Suppressor macrophage treated with lipopolysaccharide for 1 hour (primary cell): ENCODE measurements at places on chromosomes 11 and 22.
A peak's percentile ranks its signal among the peaks of the same experiment; 100 is the strongest.

GRCh38 chr22:35008213-35008612 lies 57.7 kb upstream of the ISX start:
- no peak for DNase-seq

DNA sequence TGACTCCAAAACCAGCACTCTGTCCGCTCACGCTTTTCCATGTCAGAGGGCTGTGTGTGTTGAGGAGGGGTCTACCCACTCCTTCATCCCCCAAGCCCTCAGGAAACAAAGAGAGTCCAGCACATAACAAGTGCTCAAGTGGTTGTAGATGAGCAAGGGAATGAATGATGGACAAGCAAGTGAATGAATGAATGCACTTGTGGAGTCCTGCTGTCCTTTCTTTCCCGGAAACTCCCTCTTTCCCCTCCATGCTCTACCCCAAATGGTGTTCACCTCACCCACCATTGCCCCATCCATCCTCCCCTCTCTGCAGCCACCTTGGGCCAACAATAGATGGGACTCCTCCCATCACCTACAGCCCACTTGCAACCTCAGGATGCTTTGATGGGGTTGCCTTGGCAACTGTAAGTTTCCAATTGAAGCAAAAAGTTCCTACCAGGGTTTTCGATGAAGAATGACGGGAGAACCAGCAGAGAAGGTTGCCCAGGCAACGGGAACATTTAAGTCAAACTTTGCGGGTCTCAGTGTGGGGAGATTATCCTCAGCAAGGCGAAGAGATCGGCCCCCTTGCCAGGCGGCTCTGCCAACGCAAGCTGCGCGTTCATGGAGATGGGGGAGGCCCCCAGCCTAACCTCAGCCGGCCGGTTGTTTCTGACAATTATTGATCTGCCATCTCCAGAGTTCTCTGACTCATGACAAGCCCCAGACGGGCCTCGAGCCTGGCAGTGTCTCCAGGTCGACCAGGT lies 51.1 kb downstream of the MCM5 start:
- DNase-seq: no peak

GRCh38 chr11:88174709-88175568 lies at the start of gene RAB38:
RAB38 (minus strand) TSS chr11:88175443; CDS start chr11:88175384, 59 bp downstream.
- peak; percentile 92 for DNase-seq

DNA sequence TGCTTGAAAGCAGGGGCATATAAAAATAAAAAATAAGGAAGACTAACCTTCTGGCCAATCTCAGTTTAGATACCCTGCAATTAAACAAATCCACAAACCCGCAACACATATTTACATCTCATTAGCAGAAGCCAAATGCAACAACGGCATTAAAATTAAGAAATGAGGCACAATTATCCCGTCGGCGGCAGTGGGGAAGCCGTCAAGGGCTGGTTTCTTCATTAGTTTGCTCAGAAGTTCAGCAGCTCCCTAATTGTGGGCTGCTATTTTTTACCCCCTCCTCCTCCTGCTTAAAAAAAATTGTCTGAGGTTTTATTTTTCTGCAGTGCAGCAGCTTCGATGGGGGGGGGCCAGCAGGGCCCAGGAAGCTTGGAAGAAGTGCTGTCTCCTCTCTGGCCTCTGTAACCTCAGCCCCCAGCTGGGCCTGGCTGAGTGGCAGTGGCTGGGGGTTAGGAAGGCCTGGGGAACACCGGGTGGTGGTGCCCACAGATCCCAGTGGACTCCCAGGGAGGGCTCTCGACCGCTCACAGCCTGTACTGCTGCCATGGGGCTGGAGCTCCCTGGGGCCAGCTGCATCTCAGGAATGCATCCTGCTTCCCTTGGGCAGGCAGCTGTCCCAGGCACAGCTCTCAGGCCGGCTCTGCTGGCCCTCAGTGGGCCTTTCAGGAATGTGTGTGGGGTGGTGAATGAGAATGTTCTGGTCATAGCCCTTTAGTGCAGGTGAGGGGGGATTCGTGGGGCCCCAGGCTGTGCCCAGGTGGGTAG lies 148.7 kb upstream of the B3GAT1 start:
- no peak for DNase-seq

DNA sequence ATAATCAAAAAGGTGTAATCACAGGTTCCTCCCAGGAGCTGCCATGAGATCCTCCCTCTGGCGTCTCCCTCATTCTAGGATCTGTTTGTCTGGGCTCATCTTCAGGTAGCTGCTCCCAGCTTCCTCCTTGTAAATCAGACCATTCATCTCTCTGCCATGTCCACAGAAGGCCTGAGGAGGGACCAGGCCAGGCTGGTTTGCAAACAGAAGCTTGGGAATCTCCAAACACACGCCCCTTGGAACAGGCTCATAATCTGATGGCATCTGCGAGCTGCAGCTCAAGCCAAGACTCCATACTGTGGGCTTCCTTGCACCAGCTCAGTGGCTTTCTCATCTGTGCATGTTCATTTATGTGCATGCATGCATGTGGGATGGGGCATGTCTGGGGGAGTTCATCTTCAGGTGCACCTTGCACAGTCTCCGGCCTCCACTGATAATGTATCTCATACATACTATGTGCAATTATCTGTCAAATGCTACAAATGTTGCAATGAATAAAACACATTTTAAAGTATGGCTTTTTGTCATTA lies 134.9 kb downstream of the NXPE2 start:
- DNase-seq: no peak

DNA sequence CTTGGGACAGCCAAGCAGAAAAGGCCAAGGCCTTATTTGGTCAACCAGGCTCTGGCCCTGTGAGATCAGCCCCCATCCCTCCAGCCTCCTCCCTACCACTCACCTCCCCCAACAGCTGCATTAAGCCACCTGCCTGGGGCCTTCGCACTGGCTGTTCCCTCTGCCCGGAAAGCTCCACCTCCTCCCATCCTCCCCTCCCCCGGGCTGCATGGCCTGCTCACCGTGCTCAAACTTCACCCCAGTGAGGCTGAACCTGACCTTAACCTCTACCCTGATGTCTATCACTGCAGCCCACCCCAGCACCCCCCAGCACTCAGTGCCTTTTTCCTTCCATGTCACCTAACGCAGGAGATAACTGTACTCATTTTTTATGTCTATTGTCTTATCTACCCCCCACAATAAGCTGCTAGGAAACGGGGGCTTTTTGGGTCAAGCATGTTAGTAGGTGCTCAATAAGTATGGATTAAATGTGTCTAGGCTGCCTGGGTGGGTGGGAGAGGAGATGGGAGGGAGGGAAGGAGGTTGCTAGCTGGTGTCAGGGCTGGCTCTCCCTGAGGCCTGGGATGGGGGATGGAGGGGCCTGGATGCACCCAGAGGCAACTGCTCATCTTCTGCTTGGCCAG lies 912 bp downstream of the PTPRCAP start:
- no peak for DNase-seq

DNA sequence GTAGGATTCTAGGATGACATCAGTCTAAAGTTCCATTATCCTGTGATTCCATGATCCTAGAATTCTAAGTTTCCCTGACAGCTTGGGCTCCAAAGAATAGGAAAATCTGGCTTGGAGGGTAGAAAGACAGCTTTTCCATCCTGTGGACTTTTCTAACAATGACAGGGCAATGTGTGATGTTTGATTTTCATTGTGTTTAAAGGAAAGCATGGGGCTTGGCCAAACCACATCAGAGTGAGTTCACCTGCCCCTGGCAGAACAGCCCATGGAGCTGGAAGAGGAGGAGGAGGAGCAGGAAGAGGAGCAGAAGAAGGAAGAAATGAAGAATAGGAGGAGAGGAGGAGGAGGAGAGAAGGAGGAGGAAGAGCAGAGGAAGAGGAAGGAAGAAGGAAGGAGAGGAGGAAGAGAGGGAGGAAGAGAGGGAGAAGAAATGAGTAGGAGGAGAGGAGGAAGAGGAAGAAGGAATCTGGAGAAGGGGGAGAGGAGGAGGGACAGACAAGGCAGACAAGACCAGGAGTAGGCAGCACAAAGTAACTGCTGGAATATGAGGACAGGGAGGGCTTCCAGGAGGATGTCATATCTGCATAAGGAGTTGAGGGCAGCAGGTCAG lies 53.1 kb upstream of the WNT11 start:
- no peak for DNase-seq

GRCh38 chr11:101061606-101062005 lies 68.0 kb downstream of the PGR start:
- no peak for DNase-seq

GRCh38 chr22:22678970-22679369 lies 34.6 kb downstream of the GGTLC2 start:
- DNase-seq: no peak

DNA sequence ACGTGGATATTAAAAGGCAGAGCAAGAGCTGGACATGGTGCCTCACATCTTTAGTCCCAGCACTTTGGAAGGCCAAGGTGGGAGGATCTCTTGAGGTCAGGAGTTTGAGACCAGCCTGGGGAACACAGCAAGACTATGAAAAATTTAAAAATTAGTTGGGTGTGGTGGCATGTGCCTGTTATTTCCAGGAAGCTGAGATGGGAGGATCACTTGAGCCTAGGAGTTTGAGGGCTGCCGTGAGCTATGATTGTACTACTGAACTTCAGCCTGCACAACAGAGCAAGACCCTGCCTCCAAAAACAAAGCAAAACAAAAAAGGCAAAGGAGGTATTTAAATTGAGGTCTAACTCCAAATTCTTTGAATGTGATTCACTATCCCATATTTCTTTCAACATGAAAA lies 23.5 kb downstream of the RDX start:
- no peak for DNase-seq

DNA sequence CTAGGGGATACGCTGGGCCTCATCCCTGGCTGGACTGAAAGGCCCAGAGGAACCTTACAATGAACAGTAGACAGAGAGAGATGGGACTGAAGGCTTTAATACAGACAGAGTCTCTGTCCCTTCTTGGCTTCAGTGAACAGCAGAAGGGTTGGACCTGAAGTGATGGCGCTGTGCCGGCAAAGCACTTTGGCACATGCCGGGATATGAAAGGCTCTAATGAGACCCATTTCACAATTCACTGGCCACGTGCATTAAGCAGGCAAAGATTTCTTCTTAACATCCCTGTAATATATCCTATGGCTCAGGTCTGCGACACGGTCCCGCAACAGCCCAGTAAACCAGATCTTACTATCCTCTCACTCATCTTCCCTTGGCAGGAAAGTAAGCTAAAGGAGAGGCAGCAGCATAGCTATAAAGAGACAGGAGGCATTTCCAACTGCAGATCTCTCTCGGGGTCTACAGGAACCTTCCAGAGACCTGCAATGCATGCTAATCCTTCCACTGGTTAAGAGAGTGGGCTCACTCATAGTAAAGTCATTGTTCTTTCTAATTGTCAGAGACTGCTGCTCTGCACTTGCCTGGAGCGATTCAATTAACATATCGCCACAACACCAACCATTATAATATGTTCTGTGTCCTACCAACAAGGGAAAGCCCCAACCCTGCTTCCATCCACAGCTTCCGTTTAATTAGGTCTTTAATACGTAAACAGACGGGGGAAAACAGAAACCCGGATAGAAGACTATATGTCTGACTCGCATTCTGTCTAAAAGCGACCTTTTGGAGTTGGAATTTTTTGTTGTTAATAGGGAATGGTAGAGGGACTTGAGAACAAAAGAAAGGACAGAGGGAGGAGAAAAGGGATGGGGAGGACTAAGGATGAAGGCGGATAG lies 1179.0 kb downstream of the LRRC4C start:
- DNase-seq: no peak

DNA sequence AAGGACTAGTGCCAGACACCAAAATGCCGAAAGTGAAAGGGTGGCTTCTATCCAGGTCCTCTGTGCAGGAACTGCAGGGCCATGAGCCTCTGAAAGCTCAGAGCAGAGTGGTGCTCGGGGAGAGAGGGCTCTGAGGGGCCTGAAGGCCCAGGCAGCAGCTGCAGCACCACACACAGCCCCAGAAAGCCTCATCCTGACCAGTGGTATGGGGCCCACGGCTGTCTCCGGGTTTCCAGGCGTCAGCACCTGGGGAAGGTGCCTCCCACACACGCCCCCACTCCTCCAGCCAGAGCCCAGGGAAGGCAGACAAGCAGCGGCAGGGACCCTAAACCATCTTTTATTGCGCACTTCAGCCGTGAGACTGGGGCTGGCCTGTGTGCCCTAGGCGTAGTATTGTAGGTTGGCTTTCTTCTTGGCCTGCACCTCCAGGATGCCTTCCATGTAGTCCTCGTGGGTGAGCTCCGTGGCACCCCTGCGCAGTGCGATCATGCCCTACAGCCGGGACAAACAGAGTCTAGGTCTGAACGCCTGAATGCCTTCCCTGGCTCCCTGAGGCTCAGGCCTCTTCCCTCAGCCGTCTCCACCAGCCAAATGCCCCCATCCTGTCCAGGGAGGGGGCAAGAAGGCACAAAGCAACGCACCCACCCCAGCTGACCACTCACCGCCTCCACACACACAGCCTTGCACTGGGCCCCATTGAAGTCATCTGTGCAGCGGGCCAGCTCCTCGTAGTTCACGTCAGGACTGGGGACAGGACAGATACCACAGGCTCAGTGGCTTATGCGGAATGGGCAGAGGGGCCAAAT lies 7.6 kb downstream of the PSMC3 start:
- no peak for DNase-seq

GRCh38 chr11:32438866-32439489 lies 3.6 kb upstream of the WT1 start:
- DNase-seq: peak; percentile 27

DNA sequence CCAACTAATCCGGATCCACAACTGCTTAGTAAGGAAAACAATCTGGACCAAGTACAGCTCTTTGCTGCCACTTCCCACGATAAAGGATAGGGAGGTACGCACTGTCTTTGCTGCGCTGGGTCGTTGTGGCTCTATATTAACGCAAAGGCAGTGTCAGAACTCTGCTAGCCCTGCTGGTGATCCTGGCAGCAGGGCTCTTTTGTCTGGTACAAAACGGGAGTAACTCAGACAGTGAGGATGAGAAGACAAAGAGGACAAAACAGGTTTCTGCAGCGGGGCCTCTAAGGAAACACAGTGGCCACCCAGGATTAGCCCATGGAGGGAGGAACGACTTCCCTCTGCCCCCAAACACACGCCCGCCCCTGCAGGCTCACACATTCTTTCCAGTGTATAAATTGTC lies 26.1 kb downstream of the GAL start:
- DNase-seq: no peak

DNA sequence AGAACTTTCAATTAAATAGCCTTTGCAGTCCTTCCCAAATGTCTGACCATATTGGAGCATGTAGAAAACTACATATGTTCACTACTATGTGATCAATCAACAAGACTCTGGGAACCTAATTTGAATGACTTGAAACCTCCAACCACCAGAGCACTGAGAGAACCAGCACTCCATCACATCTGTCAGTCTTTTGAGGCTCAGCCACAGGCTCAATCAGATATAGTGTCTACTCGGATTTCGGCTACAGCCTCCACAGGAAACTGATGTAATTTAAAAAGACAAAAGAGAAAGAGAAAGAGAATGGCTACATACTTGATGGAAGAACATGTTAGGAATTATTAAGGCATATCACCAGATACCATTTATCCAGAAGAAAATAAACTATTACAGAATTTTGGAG lies 859.0 kb downstream of the FAM181B start:
- DNase-seq: no peak

GRCh38 chr22:46775850-46776826 lies 13.7 kb downstream of the TBC1D22A start:
- no peak for DNase-seq

- no peak for DNase-seq
Observed at GRCh38 chr11:68044898-68045351, 6.1 kb downstream of the TCIRG1 start.
